ENCODE measurements at places on chromosomes 6 and 20.

DNA sequence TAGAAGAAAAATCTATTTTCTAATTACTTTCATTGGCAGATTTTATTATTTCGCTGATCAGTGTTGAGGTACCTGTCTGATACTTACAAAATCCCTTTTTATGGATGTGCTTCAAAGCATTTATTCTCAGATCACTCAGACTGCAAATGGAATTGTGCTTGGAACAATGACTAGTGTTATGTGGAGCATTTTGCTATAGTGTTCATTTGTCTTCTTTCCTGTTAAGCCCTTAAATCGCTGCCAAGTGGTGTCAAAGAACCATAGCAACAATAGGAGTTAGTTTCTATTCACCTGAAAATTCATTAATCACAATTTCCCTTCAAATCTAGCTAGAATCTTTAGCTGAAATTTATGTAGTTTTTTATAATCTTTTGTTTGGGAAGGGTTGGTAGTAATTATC lies 29.8 kb downstream of the SMPDL3A start:
- no peak for DNase-seq

DNA sequence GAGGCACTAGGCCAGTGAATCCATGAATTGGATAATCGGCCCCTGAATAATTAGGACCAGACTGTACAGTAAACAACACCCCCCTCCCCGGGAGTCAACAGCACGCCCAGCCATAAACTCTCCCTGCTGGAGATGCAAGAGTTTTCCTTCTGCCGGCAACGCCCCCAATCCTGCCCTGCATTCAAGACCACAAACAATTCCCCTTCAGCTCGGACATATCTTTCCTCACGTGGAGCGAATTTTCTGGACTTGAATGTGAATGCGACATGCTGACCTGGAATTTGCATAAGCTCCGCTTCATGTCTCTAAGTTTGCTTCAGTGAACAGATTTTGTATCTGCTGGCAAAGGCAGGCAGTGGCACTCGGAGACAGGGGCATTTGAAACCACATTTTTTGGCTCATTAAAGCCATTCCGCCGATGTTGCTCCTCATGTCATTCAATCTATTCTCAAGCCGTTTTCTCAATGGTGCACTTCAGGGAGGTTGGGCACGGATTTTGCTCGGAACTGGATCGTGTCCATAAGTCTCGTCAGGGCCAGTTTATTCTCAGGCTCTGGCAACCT lies 38.0 kb upstream of the GMPR start:
- DNase-seq, result no peak

DNA sequence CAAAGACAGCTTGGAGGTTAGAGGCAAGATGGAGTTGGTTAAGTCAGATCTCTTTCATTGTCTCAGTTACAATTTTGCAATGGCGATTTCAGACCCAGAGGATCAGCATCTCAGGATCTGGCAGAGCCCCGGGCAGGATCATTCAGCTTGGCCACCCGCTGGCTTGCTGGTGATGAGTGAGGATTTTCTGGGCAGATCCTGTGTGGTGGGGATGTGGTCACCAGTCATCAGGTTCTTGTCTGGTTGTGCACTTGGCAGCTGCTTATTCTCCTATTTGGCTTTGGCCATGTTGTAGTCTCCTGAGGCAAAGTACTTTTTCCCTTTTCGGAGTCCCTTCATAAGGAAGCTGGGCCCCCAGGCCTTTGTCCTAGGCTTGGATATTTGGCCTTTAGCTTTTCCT lies 953.9 kb downstream of the KIF16B start:
- DNase-seq, result no peak

DNA sequence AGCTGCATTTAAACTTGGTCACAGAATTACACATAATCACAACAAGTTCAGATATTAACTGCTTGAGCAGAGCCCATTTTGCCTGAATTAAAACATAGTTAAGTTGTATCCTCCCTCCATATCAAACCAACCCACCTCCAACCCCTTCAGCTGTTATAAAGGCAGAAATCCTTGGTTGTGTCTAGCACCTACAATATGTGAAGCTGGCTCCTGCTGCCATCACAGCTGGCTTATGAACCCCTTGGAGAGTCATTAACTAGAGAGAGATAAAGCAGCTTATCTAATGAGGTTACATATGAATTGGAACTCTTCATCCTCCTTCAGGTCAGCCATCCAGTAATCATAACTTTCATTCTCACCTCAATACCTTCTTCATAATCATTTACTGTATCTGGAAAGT lies 101.8 kb downstream of the EPHA7 start:
- no peak for DNase-seq

- no peak for DNase-seq
These were observed 131.0 kb upstream of the BMP2 start for GRCh38 chr20:6636209-6637159.

DNA sequence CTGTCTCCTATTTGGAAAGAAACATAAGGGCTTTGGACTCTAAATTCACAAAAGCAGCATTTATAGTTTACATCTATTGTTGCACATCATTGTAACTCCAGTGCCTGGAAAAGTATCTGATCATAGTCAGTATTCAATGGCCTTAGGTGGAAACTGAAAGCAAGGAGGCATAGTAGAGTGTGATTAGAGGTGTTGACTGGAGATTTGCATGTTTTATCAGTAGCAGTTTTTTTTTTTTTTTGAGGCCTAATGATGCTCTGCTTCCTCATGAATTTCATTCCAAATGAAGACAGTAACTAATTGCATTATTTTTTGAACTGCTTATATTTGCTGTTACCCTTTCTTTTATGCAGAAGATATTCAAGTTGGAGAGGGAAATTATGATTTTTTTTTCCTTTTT lies 213.2 kb upstream of the FLRT3 start:
- DNase-seq, result no peak

DNA sequence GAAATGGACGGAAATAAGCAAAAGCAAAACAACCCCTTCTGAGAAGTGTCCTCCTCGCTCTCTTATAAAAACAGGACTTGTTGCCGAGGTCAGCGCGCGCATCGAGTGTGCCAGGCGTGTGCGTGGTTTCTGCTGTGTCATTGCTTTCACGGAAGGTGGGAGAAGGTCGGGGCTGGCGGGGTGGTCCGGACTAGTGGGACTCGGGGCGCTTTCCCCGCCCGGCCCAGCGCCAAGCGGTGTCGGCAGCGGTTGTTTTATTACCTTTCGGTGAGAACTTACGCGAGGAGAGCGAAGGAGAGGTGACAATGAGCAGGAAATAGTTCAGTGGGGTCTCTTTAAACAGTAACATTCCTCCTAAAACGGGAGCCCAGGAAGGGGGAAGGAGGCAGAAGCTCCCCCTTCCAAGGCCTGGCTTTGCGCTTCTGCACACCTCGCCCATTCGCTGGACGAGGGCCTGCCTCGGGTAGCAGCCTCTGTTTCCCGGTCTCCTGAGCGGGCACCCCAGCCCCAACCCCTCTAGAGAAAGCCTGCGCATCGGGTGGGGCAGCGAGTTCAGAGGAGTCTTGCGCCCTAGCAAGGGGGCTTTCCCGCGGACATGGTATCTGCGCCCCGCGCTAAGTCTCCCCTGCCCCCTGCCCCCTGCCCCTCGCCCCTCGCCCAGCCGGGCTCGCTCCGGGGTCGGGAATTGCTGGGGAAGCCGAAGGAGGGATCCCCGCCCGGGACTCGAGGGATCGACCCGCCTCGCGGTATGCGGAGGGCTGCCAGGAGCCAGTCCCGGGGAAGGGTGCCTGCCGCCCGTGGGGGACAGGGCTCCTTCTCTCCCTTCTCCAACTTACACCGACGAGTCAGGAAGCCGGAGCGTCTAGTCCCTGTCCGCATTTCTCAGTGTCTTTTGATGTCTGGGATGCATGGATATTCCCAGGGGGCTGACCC lies 1.2 kb upstream of the TBXT start:
- no peak for DNase-seq

DNA sequence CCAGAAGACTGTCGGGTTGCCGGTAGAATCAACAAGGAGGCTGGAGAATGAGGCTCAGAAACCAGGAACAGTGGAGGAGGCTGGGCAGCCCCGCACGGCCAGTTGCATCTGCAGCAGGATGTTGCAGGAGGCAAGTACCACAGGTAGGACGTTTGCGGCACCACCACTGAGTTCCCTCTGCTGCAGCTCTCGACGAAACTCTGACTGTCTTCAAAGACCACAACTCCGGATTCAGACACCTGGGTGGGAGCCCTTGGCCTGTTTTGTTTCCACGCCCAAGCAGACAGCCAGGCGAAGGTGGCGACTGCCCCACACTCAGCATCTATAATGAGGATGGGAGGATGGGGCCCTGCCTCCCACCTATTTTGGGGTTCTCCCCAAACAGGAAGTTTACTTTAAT lies 218.2 kb downstream of the ZDHHC14 start:
- DNase-seq, result no peak

DNA sequence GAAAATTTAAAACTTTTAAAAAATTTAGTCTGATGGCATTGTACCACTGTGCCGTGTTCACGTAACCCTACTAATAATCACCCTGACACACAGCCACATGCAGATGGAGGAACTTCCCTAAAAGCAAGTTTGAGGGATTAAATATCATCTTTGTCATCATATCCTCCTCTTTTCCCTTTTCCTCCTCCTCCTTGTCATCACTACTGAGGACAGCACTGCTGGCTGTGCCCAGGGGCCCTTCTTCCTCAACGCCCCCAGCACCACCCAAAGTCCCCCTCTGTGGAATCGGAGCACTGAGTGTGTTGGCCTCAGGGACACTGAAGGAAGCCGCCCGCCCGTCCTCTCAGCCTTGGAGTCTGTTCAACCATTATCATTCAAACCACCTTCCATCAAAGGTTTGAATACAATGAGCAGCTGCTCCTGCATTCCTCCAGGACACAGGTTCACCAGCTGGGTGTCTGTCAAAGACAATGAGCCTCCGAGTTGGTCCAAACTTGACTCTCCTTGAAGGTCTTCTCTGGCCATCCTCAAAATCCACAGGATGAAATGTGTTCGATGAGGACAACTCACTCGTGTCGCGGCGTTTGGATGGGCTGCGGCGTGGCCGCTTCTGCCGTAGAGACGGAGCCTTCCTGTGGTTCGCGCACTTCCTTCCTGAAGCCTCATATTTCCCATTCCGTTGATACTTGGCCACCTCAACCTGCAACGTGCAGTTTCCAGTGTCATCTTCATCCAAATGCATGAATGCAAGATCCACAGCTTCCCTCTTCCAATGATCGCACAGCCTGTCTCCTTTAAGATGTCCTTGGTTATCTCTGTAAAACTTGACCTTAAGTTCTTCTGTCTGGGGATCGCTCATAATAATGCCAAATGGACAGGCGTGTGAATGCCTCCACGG lies 23.3 kb downstream of the NQO2 start:
- no peak for DNase-seq

- DNase-seq, result no peak
These were observed 315.6 kb upstream of the PTCHD4 start for GRCh38 chr6:48426636-48427035.

DNA sequence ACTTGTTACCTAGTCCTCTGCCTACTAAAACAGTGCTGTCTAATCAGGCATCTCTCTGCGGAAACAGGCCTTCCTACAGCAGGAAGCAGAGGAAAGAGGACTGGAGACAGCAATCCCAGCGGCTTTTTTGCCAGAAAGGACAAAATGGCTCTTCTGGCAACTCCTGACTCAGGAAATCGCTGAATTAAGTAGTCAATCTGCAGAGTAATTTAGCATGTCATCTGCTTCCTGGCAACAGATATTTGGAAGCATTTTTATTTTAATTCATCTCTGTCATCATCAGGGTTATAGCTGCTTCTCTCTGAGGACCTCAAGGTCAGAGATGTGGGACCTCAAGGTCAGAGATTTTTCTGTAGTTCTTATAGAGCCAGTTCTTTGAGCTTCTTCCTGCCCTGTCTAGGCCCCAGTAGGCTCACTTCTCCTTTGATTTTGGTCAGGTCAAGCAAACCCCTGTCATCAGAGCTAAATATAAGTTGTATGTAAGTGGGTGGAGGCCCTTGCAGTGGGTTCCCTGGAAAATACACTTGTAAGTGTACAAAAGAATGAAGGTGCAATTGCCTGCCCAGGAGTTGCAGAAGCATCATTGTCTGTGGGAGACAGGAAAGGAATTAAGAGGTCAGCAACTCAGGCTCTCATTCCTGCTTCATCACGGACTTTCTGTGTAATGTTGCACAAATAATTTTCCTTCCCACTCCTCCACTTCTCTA lies 229.4 kb downstream of the ALDH8A1 start:
- DNase-seq, result no peak

- no peak for DNase-seq
These were observed 71.9 kb downstream of the KIF16B start for GRCh38 chr20:16501301-16501700.

DNA sequence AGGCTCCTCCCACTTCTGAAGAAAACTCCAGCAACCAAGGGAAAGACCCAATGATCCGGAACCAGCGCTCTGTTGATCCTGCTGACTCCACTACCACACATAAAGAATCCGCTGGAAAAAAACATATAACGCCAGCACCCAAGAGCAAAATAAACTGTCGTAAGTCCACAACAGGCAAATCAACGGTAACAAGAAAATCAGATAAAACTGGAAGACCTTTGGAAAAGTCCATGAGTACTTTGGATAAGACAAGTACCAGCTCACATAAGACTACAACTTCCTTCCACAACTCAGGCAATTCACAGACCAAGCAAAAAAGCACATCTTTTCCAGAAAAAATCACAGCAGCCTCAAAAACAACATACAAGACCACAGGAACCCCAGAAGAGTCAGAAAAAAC lies 8.0 kb downstream of the MUCL3 start:
- no peak for DNase-seq
